ENCODE measurements at places on chromosomes 5 and 9.

GRCh38 chr5:59765446-59765845 is 128.1 kb downstream of the PDE4D start:
- no peak for DNase-seq

DNA sequence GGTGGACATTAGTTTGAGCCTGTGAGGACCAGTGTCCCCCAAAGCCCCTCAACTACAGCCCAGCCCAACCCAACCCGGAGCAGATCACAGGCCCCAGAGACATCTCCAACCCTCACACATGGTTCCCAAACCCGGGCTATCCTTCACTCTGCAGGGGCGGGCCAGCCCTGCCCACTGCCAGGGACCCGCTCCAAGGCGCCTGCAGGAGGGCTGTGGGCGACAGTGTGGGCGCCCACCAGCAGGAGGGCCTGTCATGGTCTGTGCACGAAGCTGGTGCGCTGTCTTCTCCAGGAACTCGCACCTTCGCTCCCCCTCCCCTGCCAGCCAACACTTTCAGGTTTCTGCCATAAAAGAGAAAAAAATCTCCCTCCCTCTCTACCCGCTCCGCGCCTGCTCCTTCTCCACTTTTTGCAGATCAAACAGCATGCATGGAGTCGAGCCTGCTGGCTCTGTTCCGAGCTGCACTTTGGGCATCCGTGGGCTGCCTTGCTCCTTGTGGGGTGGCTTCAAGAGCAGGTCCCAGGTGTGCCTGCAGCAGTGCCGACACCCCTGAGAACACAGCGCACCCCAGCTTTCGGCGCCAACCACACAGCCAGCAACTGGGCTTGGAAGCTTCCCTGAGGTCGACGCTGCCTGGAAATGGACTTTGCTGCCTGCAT is 133.7 kb upstream of the PPP1R26 start:
- no peak for DNase-seq

DNA sequence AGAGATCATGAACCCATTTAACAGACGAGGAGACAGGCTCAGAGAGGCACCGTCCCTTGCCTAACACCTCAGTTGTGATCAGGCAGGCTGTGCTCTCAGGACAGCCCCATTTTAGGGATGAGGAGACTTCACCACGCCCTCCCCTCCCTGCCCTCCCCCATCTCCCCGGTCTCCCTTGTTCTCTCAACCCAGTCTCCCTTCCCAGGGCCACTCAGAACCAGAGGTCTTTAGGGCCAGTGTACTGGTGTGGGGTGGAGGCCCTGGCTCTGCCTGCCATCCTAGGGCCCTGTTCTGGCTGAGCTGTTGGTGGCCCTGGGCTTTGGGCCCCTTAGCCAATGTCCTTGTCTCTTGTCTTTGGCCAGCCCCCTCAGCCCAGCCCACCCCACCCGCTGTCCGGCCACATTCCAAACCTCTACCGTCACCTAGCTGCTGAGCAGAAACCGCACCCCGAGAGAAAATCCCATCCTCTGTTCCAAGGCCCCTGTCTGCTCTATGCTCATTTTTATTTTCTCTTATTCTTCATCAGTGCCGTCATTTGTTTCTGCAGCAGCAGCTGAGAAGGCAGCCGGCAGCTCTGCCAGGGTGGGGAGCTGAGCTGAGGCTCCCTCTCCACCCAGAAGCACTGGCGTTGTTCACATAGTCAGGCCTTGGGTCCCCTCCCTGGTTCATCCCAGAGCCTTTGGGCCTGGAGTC is 33.9 kb downstream of the OLFML2A start:
- no peak for DNase-seq

GRCh38 chr9:251398-251797 is 36.7 kb downstream of the DOCK8 start:
- DNase-seq, result peak; percentile 81
